ENCODE measurements at places on chromosomes 2 and 18.

DNA sequence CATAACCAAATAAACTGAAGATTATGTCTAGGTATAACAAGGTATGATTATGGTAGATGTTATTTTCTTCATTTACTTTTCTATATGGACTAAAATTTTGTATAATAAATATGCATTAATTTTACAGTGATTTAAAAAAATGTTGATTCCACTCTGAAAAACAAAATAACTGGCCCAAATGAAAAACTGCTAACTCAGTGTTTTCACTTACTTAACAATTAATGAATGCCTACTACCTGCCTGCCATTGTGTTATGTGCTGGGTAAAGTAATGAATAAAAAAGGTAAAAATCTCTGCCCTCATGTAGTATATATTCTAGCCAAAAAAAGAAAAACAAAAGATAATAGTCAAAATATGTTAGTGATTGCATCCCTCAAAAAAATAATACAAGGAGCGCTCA is 29.6 kb upstream of the C2orf15 start:
- no peak for DNase-seq

DNA sequence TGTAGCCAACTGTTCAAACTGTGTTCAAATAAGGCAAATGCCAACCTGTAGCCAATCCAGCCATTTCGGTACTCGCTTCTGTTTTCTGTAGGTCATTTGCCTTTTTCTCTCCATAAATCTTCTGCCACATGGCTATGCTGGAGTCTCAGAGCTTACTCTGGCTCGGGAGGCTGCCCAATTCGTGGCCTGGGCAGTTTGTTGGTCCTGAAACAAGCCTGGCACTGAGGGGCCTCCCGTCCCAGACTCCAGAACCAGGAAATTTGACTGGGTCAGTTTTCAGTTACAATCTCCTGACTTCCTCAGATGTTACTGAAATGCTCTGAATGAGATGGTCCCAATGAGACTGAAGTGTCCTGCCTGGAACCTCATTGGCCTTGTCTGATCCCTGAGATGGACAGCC is 120.8 kb upstream of the NPAS2 start:
- no peak for DNase-seq

DNA sequence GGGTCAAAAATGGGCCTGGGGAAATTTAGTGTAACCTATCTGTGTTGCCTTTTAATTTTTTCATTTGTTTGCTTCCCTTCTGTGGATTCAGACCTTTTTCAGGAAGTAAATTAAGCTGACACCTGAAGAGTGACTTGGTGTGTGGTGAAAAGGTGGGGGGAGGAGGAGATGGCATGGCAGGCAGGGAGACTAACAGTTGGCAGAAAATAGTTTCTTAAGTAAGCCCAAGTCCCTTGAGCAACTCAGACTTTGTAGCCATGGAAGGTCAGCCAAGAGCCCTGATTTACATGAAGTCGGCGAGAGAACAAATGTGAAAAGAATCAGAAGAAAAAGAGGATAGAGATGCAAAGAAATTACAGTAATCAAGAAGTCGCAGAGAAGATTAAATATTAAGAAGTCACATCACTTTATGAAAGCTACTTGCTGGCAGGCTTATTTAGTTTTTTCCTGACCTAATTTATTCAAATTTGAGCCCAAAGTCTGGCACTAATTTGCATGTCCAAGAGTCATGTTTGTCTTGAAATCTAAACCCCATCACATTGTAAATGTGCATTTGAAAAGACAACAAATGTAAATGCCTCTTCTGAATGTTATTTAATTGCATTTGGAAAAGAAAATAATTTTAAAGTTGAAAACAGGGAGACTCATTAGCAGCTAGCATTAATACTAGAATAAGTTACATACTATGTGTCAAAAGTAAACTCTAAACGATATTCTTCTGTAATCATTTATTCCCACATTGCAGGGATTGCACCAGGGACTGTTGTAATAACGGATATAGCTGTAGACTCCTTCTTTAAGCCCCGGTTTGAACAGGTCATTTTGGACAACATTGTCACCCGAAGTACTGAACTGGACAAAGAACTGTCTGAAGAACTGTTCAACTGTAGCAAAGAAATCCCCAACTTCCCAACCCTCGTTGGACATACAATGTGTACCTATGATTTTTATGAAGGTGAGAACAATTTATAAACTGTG is 19.3 kb downstream of the UPP2 start:
- DNase-seq: no peak

GRCh38 chr2:133253793-133254192 is 314.5 kb downstream of the NCKAP5 start:
- no peak for DNase-seq

DNA sequence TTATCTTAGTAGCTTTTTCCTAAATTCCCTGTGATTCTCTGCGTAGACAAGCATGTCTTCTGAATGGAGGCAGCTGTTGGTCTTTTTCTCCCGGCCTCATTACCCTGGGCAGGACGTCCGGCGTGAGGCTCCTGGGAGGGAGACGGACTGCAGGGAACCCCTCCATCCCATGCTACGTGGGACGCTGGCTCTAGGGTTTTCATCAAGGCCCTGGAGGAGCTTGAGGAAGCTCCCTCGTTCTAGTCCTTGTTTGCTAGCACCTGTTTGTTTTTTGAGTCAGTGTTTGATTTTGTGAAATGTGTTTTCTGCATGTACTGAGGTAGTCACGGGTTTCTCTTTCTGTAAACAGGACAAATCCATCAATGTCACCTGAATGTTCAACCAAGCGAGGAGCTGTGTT is 99.3 kb upstream of the TMEM18 start:
- DNase-seq: no peak
